HT-29 (cell line): ENCODE measurements at places on chromosomes 5 and 9.

DNA sequence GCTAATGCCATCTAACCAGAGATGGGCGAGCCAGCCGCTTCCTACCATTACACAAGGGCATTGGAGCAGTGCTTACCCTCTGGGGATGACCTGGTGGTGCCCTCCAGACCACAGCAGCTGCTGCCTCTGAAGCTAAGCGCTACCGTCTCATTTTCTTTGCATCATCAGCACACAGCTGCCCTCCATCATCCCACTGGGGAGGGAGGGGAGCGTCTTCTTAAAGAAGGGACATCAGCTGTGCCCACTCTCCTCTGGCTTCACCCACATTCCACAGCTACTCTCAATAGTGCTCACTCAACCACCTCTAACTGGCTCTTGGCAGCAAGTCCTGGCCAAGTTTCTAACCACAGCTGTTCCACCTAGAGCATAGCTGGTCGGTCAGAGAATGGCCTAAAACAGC is 503.4 kb downstream of the NFIB start:
- no peak for DNase-seq

- no peak for DNase-seq
Observed at GRCh38 chr5:757346-757930, 27.1 kb downstream of the ZDHHC11B start.

DNA sequence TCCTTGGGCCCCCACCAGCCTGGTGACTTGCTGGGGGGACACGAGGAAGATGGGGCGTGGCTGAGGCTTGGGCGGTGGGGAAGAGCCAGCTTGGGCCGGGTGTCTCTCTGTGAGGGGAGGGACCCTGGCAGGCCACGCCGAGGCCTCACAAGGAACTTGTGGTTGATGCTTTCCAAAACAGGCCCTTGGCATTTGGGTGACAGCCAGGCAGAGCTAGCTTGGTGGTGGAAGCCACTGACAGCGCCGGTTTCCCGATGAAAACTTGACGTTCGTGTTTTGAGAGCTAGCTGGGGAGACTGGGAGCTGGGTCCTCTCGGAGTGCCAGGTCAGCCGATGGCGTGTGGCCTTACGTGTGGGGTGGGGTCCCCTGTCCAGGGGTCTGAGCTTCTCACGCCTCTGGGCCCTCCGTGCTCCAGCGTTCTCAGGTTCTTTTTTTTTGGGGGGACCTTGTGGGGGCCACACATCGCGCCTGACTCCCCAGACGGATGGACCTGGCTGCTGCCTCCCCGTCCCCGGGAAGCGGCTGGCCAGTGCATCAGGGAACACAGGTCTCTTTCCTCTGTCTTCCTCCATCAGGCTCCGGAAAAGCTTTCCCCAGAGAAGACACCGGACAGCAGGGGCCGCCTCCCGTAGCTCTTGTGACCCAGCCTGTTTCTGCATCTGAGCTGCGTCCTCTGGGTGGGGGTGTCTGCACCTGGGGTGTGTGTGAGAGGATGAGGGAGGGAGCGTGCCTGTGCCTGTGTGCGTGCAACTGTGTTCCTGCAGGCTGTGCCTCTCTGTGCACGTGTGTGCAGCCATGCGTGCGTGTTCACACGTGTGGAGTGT is 129.3 kb upstream of the LPCAT1 start:
- DNase-seq = no peak

DNA sequence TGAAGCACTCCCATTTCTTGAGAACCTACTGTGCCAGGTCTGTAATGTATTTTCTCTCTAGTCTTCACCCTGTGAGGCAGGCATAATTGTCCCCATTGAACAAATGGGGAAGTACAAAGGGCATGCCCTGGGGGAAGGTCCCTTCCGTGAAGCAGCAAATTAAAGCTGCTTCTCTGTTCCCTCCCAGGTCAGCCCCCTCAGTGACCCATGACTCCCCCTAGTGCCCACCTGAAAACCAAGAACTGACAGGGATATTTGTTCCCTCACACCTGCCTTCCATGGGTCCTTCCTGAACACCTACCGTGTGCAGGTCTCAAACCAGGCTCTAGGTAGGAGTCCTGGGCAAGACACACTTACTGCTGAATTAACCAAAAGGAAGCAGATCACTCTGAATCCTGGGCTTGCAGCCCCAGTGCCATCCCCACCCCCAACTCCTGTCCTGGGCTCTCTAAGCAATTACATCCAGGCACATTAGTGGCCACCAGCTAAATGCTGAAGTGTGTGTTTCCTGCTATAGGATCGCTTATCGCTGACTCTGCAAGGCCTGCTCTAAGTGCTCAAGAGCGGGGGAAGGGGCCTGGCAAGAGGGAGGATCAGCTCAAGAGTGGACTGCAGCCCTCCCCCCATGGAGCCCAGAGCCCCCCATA is 254.8 kb downstream of the CDK5RAP2 start:
- no peak for DNase-seq

- DNase-seq = no peak
Observed at GRCh38 chr9:8027351-8027750, 227.8 kb upstream of the DMAC1 start.

GRCh38 chr5:173474881-173475287 is 141.6 kb downstream of the BOD1 start:
- DNase-seq = no peak

DNA sequence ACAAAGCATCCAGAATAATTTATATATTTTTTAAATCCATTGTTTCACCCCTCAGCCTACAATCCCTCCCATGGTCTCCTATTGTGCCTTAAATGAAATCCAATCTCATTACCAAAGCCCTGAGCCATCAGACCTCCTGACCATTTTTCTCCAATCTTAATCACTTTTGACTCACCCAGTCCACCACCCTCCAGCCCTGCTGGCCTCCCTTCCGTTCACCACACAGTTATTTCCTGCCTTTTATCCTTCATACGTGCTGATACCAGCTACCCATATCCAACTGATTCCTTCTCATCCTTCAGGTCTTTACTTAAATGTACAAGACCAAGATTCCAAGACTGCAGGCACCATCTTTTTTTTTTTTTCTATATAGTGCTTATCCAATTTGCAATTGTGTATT is 1026.7 kb upstream of the DMAC1 start:
- DNase-seq = no peak

DNA sequence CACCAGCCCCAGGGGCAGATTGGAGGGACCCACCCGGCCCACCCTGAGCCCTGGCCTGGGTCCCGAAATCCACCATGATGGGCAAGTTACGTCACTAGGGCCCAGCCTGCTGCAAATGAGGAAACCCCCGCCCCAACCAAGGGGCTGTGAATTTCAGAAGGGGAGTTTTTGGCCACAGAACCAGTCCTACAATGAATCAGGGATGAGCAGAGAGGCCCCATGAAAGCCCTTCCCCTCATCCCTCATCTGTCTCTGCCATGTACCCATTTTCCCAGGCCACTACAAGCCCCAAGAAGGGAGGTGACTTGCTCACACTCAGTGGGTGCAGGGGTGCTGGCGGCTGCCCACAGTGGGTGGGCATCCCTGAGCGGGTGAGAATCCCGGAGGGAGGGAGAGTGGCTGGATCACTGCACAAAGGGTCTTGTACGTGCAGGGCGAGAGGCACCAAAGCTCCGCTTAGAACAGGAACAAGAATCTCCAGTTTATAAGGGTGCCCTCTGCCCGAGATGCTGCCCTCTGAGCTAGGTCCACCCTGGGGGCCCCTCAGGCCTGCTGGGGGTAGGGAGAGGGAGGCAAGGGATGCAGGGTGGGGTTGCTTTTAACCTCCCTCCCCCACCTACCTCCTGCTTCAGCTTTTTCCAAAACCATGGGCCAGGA is 10.4 kb upstream of the TCF7 start:
- no peak for DNase-seq

DNA sequence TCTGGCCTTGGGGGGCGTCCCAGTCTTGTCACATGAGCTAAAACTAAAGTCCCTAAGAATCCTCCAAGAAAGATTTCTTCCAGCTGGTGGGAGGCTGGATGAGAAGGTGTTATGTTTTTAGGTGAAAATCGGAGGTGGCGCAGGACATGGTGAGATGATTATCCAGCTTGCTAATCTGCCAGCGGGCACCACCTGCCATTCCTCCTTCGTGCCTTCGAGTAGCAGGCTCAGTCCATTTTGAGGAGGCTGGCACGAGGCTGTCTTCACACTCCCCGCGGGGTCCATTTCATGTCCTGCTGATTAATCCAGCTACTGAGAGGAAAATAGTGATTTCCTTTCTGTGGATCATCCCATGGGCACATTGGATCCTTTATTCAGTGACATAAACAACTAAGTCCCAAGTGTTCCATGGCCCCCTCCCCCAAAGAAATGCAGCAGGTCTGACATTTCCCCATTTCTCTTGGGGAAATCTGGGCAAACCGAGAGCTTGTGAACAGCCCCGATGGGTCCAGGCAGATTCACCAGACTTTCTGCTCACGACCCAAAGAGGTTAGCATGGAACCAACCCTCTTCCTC is 38.2 kb upstream of the EXOC3 start:
- no peak for DNase-seq

- DNase-seq = no peak
Observed at GRCh38 chr9:82558855-82559630, 503.9 kb downstream of the RASEF start.

GRCh38 chr9:11758016-11758415 is 935.2 kb upstream of the TYRP1 start:
- DNase-seq = no peak

DNA sequence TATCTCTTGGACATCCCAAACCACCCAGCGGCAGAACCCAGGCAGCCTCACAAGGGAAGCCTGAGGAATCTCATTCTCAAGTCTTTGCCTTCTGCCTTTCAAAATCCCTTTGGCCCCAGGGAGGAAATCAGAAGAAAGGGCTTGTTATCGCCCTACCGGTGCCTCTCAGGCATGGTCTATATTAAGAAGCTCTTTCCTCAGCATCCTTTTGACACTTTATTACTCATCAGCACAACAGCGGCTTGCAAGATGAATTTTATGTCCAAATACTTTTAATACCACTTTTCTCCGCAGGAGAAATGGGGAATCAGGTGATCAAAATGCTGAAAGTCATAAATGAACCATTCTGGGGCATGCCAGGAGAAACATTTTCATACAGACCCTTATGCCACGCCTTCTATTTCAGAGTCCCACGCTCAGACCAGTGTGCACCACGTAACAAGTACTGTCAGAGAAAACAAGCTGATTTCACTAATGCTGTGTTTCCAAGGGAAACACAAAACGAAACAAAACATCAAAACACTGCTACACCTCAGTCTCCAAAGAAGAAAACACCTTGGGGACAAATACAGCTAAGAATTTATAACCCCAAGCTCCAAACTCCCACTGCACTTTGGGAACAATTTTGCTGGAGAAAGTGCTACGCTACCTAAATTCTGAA is 30.0 kb downstream of the RAPGEF1 start:
- DNase-seq = no peak

GRCh38 chr9:132499251-132499650 is 83.2 kb upstream of the BARHL1 start:
- no peak for DNase-seq

DNA sequence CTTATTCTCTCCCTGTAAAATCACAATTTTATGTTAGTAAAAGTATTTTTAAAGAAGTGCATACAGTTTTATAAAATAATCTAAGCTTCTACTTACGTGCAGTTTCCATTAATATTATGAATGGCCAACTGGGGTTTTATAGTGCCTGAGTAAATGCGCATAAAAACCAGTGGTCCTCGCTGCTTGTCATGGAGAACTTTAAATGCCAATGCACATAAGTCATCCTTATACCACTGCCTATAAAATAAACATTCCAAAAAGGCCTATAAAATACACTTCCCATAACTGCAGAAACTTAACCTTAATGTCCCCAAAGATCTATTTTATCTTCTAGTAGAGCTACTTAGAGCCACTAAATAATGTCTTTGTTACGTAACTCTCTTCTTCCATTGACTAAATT is 28.5 kb downstream of the GFM2 start:
- no peak for DNase-seq

DNA sequence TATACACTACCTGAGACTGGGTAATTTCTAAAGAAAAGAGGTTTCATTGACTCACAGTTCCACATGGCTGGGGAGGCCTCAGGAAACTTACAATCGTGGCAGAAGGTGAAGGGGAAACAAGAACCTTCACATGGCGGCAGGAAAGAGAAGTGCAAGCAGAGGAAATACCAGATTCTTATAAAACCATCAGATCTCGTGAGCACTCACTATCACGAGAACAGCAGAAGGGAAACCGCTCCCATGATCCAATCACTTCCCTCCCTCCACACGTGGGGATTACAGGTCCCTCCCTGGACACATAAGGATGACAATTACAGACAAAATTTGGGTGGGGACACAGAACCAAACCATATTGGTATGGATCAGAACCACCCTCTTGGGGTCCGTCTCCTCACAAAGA is 44.2 kb upstream of the SPIN1 start:
- DNase-seq = no peak

DNA sequence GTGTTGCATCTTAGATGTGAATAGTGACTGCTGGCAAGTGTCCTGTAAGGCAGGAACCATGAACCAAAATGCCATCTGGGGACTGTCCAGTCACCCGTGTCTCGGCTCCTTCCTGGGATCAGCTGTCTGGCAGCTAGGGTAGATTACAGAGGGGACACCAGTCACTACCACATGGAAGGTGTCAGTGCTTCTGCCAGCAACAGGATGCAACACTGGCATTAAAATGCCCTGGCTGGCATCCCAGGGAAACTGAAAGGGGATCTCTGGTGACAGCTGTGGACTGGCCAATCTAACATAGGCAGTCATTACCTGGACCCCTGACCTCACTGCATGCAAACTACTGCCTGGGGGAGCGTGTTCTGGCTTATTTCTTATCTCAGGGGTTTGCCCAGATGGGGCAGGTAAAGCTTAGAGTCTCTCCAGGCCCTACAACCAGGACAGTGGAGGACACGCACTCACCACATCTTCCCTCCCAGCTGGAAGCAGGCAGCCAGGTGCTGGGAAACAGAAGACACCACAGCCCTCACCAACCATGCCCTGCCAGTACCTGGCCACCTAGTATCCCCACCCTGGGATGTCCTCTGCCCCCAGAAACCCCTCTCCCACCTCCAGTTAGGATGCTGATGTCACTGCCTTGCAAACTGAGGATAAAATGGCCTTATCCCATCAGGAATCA is 83.8 kb downstream of the SEMA4D start:
- no peak for DNase-seq

DNA sequence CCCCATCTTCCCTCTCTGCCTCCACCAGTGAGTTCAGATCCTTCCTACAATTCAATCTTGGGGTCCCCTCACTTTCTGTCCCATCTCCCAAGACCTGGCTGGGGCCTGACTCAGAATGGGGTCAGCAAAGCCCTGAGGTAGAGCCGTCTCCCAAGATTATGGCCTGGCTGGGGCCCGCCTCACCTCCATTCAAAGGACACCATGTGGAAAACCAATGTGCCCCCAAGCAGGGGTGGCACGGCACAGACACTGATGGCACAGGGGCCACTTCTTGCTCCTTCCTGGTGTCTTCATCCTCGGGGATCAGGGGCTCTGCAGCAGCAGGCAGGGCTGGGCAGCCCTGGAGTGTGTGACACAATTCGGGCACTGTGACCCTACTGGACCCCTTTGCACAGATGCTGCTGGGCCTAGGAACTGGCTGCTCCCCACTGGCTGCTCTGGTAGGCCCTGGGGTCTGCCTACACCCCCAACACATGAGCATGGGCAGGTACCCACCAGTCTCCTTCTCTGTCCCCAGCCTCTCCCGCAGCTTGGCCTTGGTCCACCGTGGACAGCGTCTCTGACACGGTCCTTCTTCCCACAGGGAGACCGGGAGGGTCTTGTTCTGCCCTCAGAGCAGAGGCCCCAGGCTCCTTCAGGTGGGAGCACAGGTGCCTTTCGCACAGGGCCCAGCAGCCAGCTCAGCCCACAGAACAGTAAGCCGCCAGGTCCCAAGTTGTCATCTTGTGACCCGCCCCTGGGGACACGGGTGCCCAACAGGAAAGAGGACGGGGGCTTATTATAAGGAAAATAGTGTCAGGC is 89.5 kb downstream of the ADAMTS2 start:
- DNase-seq = no peak

- DNase-seq = no peak
Observed at GRCh38 chr9:95852059-95853032, 23.1 kb upstream of the ERCC6L2 start.
